Aortic smooth muscle cell (primary cell): ENCODE measurements at places on chromosomes 2 and 18. TPM values are rescaled to one million over a fixed set of nuclear protein-coding genes. Genes with fewer than 3 reads are reported as not detected.

Gene COL6A3
- total RNA-seq, result 651 and 657 TPM in 2 replicates

Gene B3GNT7
- total RNA-seq, result 0.25 and 0.26 TPM in 2 replicates

Gene MC2R
- not detected in 2 replicates for total RNA-seq

Gene MEP1B
- not detected in 2 replicates for total RNA-seq

Gene SERPINB10
- 0.13 TPM in 1 of 2 replicates, not detected in the other for total RNA-seq

Gene SLC25A52
- total RNA-seq, result 0.06 and 0.13 TPM in 2 replicates

Gene LYG1
- total RNA-seq, result 0.26 TPM in 1 of 2 replicates, not detected in the other

Gene ALKAL2
- total RNA-seq, result not detected in 2 replicates

Gene CLASP1
- total RNA-seq, result 27.1 and 34.9 TPM in 2 replicates

Gene THAP4
- total RNA-seq, result 32.8 and 42.8 TPM in 2 replicates

Gene SCN7A
- not detected in 2 replicates for total RNA-seq

Gene REEP1
- total RNA-seq, result 0.26 and 0.50 TPM in 2 replicates

Gene FABP1
- not detected in 2 replicates for total RNA-seq

Gene LRATD1
- 0.26 TPM in 1 of 2 replicates, not detected in the other for total RNA-seq

Gene GAREM2
- total RNA-seq, result 0.53 and 0.68 TPM in 2 replicates

Gene CFAP53
- 0.37 and 0.53 TPM in 2 replicates for total RNA-seq

Gene DPYSL5
- not detected in 2 replicates for total RNA-seq

Gene STON1
- 14.9 and 23.1 TPM in 2 replicates for total RNA-seq

Gene TOGARAM2
- under 0.01 and 0.12 TPM in 2 replicates for total RNA-seq

Gene CD207
- not detected in 2 replicates for total RNA-seq

Gene UGT1A9
- total RNA-seq, result not detected in 2 replicates

Gene HRH4
- total RNA-seq, result under 0.01 and 0.06 TPM in 2 replicates

Gene MYOM1
- total RNA-seq, result 1.9 and 2.4 TPM in 2 replicates

Gene HOXD12
- total RNA-seq, result not detected in 2 replicates

Gene ZNF521
- total RNA-seq, result 6.5 and 6.9 TPM in 2 replicates

Gene ABCG8
- total RNA-seq, result not detected in 2 replicates

Gene FHL2
- 73.0 and 126 TPM in 2 replicates for total RNA-seq

Gene NEURL3
- total RNA-seq, result not detected in 2 replicates

Gene LBX2
- total RNA-seq, result 1.6 and 2.2 TPM in 2 replicates
